ENCODE measurements at places on chromosomes 5 and 9.

- no peak for DNase-seq
Measured at GRCh38 chr5:96026406-96027041, 64.9 kb upstream of the ELL2 start.

GRCh38 chr5:17666726-17667235 lies 32.5 kb downstream of the TAF11L14 start:
- no peak for DNase-seq

- DNase-seq = no peak
Measured at GRCh38 chr5:21856987-21857386, 996.2 kb downstream of the CDH12 start.

- no peak for DNase-seq
Measured at GRCh38 chr5:160252916-160253315, 23.6 kb downstream of the FABP6 start.

- no peak for DNase-seq
Measured at GRCh38 chr9:9091387-9091786, 1291.8 kb upstream of the DMAC1 start.

GRCh38 chr9:3939820-3940219 lies 360.0 kb downstream of the GLIS3 start:
- DNase-seq = no peak

DNA sequence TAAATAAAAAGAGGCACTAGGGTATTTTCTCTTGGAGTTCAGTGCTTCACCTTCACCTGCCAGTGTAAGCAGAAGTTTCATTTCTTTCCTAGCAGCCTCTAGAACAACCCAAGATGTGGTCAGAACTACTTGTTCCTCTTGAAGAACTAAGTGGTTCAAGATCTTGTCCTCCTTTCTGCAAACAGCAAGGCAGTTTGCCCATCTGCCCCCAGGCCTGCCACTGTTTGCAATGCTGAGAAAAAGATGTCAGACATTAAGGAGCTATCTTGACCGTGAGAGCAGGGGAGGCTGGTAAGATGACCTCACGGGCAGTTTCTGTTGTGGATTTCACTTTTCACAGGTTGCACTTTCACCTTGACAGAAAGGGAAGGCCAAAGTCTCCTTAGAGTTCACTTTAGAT lies 52.0 kb upstream of the KLF4 start:
- DNase-seq = no peak

- no peak for DNase-seq
Measured at GRCh38 chr9:137168573-137168903, 1.3 kb downstream of the LRRC26 start.

DNA sequence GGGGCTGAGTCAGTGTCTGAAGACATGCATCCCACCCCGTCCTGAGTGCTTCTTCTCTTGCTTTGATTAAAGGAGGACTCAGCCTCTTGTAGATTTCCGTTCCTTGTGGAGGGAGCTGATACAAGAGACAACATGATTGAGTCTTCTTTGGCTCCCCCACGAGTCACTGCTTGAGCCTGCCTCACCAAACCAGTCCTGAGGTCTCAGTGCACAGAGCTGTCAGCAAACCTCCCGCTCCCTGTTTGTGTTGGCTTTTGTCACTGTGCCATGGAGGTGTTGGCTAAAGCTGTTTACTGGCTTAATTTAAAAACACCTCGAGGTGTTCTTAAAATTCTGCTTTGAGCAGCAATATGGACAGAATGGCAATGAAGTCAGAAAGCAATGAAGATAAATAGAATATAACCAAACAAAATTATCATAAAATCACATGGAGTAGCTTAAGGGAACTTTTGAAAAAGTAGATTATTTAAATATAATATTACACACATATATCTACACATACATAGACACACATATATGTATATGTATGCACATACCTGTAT lies 234.1 kb upstream of the ANKRD55 start:
- no peak for DNase-seq

DNA sequence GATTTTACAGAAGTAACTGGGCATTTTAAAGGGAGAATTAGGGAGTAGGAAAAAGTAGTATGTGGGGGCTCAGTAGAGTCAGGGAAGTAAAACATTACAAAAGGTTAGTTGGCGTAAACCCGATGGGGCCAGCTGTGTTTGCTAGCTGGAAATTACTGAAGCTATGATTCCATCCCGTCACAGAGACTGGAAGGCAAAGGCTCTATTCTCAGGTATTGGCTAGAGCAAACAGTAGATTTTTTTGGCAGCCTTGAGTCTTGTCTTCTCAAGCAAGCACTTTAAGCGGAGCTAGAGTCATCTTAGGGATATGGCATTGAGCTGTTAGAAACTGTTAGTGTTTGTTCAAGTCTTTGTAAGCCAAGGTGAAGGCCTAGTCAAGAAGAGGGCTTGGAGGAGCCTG lies 121.5 kb downstream of the PAM start:
- DNase-seq = peak; percentile 26

GRCh38 chr5:147465747-147466146 lies 44.1 kb downstream of the DPYSL3 start:
- DNase-seq = no peak

DNA sequence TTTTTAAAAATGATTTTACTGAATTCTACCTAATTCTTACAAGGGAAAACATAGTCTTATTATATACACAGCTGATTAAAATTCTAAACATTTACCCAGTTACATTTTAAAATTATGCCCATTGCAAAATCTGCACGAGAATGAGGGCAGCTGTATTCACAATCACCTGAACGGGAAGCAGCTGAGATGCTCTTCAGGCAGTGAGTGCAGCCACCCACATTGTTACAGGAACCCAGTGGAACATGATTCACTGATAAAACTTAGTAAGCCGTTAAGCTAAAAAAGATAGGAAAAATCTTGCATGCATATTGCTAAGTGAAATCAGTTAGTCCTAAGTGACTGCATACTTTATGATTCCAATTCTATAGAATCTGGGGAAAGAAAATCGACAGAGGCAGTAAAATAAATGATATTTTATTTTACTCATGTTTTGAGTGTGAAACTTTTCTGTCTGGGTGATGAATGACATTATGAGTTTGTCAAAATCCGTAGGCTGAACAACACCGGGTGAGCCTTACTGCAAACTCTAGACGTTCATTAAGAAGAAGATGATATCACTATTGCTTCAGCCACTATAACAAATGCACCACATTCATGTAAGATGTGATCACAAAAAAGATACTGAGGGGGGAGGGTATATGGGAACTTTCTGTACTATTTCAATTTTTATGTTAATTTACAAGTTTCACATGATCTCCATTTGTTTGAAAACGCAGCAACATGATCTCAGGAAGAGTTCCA lies 39.1 kb upstream of the FLT4 start:
- DNase-seq = no peak

- no peak for DNase-seq
Measured at GRCh38 chr5:151251001-151251551, 1.9 kb upstream of the GM2A start.

GRCh38 chr9:120574473-120574872 lies 5.5 kb downstream of the CDK5RAP2 start:
- no peak for DNase-seq

GRCh38 chr5:65047948-65048690 lies 279.4 kb downstream of the CWC27 start:
- DNase-seq = no peak

DNA sequence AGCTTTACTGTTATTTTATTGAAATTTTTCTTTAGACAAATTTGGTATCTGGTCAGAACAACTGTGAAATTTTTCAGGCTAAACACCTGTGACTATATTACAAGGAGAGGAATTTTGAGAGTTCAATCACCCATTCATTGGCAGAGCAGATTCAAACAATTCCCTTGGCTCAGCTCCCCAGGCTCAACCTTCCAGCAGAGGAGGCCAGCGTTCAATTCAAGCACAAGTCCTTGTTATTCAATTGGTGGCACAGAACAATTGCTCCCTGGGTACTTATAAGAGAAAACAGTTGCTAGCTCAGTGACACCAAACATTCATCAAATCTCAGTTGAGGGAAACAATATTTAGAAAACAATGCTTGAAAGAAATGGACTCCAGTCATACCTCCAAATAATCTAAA lies 83.3 kb downstream of the SUSD1 start:
- peak; percentile 56 for DNase-seq

DNA sequence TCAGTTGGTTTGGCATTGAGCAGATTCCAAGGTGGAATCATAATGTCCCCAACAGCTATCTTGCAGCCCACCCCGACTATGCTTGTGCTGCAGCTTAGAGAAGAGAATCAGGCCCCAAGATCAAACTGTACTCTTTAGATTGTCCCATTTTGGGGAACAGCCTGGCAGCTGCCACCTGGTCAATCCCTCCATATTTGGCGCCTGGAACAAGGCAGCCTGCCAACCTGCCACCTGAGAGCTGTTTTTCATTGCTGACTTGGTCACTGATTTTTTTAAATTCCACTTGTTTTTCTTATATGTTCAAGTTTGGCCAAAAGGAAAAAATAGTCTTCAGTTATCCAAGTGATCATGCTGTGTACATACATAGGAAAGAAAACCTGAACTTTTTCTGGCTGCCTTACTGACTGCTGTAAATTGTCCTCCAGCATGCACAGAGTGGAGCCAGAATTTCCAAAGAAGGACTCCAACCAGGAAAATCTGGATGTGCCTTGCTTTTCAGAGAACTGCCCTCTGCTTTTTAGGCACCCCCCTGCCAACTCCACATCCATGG lies 504.2 kb downstream of the ENC1 start:
- DNase-seq = peak; percentile 14

- no peak for DNase-seq
Measured at GRCh38 chr5:143055596-143056338, 285.6 kb downstream of the ARHGAP26 start.
